ENCODE measurements at places on chromosomes 1 and 21.

DNA sequence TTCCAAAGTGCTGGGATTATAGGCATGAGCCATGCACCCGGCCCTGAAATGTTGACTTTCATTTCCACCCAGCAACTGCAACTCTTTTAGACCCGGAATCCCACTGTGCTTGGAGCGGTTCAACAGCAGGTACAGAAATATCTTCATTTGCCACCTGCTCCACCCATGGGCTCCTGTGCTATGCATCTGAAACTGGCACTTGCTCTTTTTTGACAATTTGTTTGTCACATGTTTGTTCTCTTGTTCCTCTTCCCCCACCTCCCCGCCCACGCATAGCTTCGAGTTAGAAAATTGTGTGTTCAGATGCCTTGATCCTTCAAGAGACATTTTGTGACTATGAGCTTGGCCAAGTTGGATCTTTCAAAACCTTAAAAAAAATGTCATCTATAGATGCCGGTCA, 2.4 kb upstream of the IFNLR1 start:
- DNase-seq = peak; percentile 23

DNA sequence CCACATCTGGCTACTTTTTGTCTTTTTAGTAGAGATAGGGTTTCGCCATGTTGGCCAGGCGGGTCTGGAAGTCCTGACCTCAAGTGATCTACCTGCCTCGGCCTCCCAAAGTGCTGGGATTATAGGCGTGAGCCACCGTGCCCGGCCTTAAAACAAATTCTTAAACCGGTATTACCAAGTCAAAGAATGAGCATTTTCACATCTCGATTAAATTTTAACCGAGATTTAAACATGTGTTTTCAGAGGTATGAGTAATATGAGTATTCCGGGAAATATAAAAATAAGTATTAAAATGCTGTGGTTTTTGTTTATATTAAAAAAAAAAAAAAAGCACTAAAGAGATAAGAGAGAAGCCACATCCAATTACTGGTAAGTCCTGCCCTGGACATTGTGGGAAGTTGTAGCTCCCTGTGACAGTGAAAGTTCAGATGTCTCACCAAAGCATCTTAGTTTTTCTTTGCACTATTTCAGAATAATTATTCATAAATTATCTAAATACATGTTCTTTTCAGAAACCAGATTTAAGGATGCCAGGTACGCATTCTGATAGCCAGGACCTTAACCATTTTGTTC, 24.9 kb downstream of the ZNF281 start:
- DNase-seq = no peak

DNA sequence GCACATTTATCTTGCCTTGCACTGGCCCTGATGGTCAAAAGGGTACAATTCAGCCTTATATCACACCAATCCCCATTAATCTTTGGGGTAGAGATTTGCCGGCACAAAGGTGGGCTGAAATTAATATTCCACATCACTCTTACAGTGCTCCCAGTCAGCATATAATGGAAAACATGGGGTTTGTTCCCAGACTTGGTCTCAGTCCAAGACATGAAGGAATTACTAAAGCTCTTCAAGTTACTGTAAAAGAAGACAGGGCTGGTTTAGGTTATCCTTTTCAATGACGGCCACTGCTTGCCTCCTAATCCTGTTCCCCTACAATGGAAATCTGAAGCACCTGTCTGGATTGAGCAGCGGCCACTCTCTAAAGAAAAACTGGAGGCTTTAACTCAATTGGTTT, 160.7 kb downstream of the IER5 start:
- DNase-seq = no peak

GRCh38 chr21:30625449-30626165, 5.2 kb downstream of the KRTAP20-4 start:
- no peak for DNase-seq

DNA sequence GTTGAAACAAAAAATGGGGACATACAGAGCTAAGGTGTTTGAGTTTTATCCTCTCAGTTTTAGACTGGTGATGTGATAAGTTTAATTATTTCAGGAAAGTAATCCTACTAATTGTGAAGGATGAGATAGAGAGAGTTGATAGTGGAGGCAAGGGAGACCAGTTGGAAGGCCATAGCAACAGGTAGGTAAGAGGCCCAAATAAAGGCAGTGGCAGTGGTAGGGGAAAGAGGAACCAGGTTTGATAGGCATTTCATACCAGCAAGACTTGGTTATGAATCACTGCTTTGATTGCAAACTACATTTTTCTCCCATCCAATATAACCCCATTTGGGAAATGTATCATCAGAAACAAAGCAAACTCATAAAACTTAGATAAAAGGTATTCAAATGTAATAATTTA, 63.1 kb upstream of the SH3GLB1 start:
- DNase-seq = no peak

GRCh38 chr1:1628754-1629429, 3.1 kb upstream of the MMP23B start:
- peak; percentile 49 for DNase-seq

DNA sequence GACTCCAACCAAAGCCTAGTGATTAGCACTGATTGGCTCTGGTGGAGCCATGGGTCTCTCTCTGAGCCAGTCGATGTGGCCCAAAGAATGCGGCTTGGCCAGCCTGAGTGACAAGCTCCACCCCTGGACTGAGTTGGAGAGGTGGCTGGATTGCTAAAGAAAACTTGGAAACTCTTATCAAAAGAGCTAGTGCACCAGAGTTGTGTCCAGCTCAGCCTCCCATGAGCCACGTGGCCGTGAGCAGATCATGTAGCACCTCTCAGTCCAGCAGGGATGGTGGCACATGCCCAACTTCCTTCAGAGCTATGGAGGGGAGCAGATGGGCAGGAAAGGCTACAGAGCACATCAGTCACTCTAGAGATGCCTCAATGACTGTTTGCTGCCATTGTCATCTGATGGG, 142.8 kb upstream of the VAMP3 start:
- DNase-seq = no peak

DNA sequence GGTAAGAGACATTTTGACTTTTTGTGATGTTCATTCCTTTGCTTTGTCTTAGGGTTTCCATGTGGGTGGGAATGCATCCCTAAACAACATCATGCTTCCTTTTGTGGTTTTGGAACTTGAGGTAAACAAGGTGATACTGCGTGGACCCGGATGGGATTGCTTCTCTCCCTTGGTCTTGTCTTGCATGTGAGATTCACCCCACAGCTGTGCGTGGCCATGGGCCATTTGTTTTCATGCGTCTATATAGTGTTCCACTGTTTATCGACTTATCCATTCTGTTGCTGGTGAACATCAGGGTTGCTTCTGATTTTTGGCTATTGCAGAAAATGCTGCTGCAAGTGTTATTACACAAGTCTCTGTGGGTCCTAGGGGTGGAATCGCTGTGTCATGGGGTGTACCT, 21.1 kb downstream of the CRYAA start:
- no peak for DNase-seq

GRCh38 chr1:29970747-29971325, 734.5 kb downstream of the PTPRU start:
- DNase-seq = no peak

DNA sequence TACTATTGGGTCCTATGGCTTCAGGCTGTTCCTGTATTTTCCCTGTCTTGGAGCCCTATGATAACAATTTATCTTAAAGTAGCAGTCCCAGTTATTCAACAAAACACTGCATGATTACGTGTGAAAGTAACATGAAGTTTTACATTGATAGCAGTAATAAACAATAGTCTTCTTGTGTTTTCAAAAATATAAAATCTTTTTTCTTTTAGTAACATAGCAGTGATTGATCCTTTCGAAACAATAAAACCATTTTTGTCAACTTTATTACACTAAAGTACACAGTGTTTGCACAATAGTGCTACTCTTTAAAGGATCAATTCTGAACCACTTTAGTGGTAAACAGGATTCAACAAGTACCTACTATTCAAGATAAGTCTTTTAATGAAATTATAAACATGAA, 90.6 kb downstream of the GPATCH2 start:
- no peak for DNase-seq

GRCh38 chr1:209748620-209749019, 7.2 kb upstream of the TRAF3IP3 start:
- no peak for DNase-seq

- peak; percentile 43 for DNase-seq
These were observed 35.3 kb upstream of the PAXBP1 start for GRCh38 chr21:32806810-32807386.

DNA sequence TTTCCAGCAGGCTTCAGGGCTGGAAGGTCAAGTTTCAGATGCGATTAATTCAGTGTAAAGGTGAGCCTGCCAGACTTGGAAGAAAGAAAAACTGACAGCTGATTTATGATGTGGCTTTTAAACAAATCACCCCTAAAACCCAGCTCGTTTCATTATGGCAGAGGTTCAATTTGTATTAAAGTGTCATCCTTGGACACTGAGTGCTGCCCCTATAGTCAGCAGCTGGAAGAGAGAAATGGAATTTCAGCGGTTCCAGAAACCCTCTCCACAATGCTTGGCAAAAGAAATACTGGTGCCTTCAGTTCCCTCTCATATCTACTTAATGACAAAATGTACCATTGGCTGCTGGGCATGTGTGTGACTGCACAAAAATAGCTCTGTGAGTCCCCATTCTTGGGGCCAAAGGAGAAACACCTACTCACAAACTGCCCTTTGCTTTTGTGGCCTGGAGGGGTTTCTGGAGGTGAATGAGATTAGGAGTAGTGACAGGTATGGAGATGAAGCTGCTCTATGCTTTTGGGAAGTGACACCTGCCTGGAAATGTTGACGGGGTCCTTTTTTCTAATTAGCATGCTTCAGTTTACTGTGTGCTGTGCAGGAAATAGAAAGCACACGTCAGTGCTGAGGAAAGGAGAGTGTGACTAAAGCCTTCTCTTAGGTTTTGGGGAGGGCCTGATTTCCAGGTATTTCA, 95.1 kb upstream of the TSPAN2 start:
- no peak for DNase-seq

DNA sequence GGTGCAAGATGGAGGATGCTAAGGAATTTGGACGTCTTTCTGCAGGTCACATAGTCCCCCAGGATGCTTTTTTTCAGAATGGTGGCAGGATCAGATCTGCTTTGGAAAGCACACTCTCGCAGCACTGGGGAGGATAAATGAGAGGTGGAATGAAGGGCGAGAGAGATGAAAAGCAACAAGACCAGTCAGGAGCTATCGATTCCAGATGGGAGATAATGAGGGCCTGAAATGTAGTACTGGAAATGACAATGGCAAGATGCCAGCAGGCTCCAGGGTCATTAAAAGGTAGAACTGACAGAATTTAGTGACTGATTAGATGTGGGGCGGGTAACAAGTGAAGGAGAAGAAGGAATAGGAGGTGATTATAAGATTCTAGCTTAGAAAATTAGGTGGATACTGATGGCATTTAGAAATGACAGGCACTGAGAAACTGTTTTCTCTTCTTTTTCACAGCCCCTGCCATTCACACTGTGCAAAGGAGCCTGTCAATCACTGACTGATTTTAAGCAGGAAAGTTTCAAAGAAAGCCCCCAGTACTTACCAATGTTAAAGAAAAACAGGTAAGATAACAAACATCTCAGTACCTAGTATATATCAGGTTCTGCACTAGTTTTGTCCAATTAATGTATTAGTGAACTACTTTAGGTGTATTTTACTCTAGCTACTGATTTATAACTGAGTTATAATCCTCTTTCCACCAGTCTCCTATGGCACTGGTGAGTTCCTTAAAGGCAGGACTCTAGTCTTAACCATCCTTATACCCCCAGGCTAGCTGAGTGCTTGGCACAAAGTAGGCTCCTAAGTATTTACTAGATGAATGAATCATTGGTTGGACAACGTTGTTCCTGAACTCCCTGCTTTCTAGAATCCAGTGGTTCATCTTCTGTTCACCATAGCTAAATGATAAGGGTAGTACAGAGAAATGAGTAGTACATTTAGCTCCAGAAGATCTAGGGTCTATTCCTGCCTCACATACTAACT, 9.2 kb downstream of the PIGM start:
- DNase-seq = no peak

- no peak for DNase-seq
These were observed 6.1 kb upstream of the GATAD2B start for GRCh38 chr1:153928791-153929341.

- DNase-seq = no peak
These were observed 898.6 kb downstream of the AMY1C start for GRCh38 chr1:104648269-104648691.

GRCh38 chr1:72936942-72937341, 654.6 kb upstream of the NEGR1 start:
- DNase-seq = no peak

GRCh38 chr1:201042779-201043461, 19.4 kb upstream of the KIF21B start:
- peak; percentile 71 for DNase-seq

DNA sequence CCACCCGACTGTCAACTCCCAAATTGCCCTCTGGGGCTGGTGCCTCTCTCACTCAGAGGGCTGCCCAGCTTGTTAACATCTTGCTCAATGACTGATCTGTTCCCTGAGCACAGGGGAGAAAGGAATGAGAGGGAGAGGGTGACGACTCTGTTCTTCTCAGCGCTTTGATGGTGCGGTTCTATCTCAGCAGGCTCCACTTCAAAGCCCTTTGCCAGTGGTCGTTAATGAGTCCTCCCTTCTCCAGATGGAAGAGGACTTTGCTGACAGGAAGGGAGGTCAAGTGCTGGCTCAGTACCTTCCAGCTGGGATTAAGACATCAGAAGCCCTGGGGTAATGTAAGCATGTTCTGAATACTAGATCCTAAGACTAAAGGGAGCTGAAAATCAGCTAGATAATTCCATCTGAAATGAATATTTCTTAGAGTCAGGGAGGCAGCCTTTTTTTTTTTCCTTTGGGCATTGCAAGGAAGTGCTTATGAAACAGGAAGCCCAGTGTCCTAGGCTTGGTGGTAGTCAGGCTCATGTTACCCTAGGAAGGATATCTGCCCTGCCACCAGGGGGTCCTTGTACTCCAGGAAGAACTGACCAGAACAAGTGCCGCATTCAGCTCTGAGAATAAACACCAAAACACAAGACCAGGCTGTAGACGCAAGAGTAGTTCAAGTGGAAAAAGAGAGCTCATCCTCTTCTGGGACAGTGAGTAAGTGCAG, 4.7 kb downstream of the FMOD start:
- no peak for DNase-seq

DNA sequence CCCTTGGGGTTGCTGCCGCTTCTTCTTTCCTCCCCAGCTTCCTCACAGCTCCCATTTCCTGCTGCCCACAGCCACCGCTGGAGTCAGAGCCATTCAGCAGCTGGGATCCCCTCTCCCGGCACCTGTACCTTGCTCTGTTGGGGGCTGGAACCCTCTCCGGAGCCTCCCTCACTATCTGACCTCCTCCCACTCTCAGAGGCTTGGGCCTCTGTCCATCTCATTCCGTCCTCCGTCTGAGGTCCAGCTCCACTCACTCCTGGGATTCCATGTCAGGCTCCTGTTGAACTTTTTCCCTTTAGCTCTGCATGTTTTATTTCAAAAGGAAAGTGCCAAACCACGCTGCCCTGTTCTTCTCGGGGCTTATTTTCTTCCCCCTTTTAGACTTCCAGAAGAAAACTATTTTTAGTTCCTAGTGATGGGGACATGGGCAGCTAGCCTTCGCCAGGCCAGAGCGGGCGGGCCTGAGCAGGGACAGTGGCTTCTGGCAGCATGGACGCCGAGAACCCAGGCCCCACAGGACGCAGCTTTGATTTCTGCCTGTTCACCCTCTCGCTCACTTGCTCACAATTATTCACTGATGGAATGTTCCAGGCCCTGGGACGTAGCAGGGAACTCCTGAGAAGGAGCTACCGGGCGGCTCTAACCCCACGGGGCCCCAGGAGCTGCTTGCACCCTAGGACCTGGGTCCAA, 79.2 kb downstream of the ARHGEF10L start:
- DNase-seq = no peak

GRCh38 chr1:164858096-164858632, 299.2 kb downstream of the PBX1 start:
- no peak for DNase-seq

GRCh38 chr1:226651041-226651731, 87.9 kb downstream of the ITPKB start:
- DNase-seq = no peak

- DNase-seq = no peak
These were observed 1.5 kb upstream of the PROX1 start for GRCh38 chr1:213986020-213986924.
